ENCODE measurements at places on chromosomes 5 and 9. TPM values are rescaled to one million over a fixed set of nuclear protein-coding genes. Genes with fewer than 3 reads are reported as not detected.

DNA sequence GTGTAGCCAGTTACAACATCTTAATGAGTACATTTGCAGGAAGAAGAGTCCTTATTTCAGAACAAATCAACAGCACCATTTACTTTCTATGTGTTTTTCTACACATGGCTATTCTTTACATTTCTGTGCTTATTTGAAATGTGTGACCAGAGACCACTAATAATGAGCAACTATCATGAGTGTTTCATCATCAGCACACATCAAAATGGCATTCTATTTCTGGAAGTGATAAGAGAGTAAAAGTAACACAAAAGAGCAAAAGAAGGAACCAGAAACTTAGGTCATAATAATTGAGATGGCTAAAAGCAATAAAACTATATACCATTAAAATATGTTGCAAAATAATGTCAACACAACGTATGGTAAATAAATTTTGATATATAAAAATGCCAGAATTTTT, 159.7 kb downstream of the PBX3 start:
- no peaks in the 10 kb centered on the region for H3K27me3 ChIP-seq
- H3K4me1 ChIP-seq: no peaks in the 10 kb centered on the region
- no peaks in the 10 kb centered on the region for H3K36me3 ChIP-seq
- DNase-seq: no peak
- no peak overlapping the region for H3K4me3 ChIP-seq
- no peak overlapping the region for H3K27ac ChIP-seq

The RALGPS1 gene
- total RNA-seq: 1.8 TPM

DNA sequence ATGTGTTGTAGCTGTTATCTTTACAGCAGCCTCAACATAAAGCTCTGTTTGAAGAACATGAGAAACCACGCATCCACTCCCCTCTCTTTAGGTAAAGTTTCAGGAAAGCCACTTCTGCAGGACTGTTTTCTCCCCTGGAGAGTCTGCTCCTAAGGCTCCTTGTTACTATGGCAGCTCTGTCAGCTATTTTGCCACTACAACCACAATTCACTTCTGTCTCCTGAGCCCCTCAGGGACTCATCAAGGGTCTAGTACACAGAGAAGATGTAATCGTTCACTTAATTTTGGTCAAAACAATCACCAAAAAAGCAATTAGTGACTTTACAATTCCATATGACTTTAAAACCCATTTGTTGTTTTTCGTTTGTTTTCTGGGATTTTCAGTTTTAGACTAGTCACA, 157.7 kb downstream of the FBN2 start:
- H3K4me1 ChIP-seq: no peaks in the 10 kb centered on the region
- no peak for DNase-seq
- no peaks in the 10 kb centered on the region for H3K36me3 ChIP-seq
- no peak overlapping the region for H3K4me3 ChIP-seq

- no peak for DNase-seq
- H3K27me3 ChIP-seq: peaks cover 8% of the 10 kb centered on the region
- H3K36me3 ChIP-seq: no peaks in the 10 kb centered on the region
Measured at GRCh38 chr5:78334811-78335210, 25.6 kb upstream of the SCAMP1 start.

- H3K36me3 ChIP-seq: no peaks in the 10 kb centered on the region
- H3K27ac ChIP-seq: peak overlapping the region; percentile 40
- no peaks in the 10 kb centered on the region for H3K27me3 ChIP-seq
- peaks cover 8% of the 10 kb centered on the region for H3K4me1 ChIP-seq
- DNase-seq: no peak
- no peak overlapping the region for H3K4me3 ChIP-seq
Measured at GRCh38 chr9:137611623-137612609, 6.4 kb downstream of the ARRDC1 start.

- no peak for DNase-seq
- no peak overlapping the region for H3K4me3 ChIP-seq
- no peaks in the 10 kb centered on the region for H3K36me3 ChIP-seq
- H3K27ac ChIP-seq: no peak overlapping the region
- H3K27me3 ChIP-seq: no peaks in the 10 kb centered on the region
Measured at GRCh38 chr5:147972076-147972840, 65.9 kb upstream of the C5orf46 start.

GRCh38 chr5:173762930-173763329, 125.2 kb upstream of the CPEB4 start:
- peaks cover 2% of the 10 kb centered on the region for H3K27me3 ChIP-seq
- no peak for DNase-seq
- H3K36me3 ChIP-seq: no peaks in the 10 kb centered on the region
- H3K4me3 ChIP-seq: no peak overlapping the region
- no peak overlapping the region for H3K27ac ChIP-seq

The NTNG2 gene
- total RNA-seq: 4.6 TPM

GRCh38 chr9:126668058-126668457, 54.3 kb downstream of the LMX1B start:
- H3K4me1 ChIP-seq: no peaks in the 10 kb centered on the region
- H3K36me3 ChIP-seq: no peaks in the 10 kb centered on the region
- H3K4me3 ChIP-seq: no peak overlapping the region
- no peak overlapping the region for H3K27ac ChIP-seq

DNA sequence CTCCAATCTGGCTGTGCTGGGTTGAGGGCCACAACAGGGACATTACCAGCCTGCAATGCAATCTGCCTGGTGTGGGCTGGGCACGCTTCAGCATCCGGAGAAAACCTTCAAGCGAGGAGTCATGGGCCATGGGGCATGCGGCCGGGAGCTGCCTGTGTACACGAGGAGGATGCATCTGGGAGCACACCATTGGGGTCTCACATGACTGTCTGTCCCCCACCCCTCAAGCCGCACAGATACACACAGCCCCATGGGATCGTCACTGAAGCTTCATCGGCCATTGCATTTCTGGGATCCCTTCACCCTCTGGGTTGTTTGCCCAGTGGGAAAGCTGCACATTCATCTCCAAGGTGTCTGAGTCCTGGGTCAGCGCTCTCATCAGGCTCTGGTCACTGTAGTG, 9.9 kb downstream of the LCN1 start:
- no peaks in the 10 kb centered on the region for H3K36me3 ChIP-seq
- peaks cover 13% of the 10 kb centered on the region for H3K27me3 ChIP-seq
- no peak for DNase-seq
- H3K4me3 ChIP-seq: no peak overlapping the region
- no peaks in the 10 kb centered on the region for H3K4me1 ChIP-seq

DNA sequence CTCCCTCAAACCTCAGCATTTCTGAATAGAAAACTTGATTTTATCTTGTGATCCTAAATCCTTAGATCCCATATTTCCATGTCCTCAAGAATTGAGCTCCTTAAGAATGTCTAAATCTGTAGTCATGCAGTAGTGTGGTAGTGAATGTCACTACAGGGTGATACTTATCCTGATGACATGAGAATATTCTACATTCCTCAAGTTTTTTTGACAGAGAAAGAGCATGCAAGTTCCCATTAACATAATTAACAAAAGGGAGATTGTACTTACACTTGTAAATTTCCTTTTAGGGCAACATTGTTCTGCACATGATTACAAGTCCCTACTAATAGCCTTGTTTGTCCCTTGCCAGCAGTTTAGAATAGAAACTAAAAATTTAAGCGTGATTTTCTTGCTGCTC, 352.3 kb downstream of the PTPRD start:
- no peak overlapping the region for H3K27ac ChIP-seq
- no peaks in the 10 kb centered on the region for H3K36me3 ChIP-seq
- no peak overlapping the region for H3K4me3 ChIP-seq
- no peak for DNase-seq
